ENCODE measurements at places on chromosomes 2 and 18.

DNA sequence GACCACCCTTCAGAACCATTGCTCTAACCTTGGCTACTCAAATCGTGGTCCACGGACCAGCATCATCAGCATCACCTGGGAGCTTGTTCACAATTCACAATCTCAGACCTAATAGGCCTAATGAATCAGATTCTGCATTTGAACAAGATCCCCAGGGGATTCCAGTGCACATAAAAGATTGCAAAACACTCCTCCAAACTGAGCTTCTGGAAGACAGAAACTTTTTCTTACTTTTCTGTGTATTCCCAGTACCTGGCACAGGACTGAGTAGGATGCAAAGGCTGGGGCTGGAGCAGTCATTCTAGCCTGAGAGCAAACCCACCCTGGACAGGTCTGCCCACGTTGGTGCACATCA, 115.1 kb upstream of the COPS8 start:
- DNase-seq: no peak

DNA sequence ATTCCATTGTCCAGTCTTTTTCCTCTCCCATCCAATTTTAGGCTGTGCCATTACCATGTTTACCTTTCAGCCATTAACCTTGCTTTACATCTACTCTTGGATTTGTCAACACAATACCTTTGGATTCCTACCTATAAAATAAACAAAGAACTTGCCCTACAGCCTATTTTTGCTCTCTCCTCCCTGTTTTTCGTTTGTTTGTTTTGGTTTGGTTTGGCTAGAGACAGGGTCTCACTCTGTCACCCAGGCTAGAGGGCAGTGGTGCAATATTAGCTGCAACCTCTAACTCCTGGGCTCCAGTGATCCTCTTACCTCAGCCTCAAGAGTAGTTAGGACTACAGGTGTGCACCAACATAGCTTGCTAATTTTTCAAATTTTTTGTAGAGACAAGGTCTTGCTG, 76.1 kb downstream of the SP100 start:
- DNase-seq: no peak

- DNase-seq: no peak
Measured at GRCh38 chr2:94873362-94874276, 2.4 kb downstream of the TEKT4 start.

DNA sequence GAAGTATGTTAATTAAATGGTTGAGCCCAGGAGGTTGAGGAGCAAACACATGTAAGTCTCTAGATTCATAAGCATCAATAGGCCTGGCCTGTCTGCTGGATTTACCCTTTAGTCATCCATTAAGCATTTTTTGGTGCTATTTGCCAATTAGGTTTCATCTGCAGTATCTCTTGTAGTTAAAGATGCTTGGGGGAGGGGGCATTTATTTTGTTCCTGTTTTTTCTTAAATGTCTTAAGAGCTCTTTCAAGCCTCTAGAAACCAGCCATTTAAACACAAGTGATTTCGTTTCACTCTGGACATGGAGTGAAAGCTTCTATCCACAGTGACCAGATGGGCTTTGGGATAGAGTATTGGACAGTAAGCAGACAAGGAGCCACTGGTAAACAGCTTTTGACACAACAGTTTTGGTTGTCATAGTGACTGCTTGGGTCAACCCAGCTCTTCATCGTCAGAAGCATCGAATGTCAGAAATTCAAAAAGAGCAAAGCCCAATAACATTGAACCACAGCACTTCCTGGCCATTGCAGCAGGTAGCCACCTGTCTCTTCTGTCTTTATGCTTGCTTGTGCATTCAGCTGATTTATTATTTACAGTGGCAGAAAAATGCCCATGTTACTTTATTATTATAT, 4.9 kb downstream of the QPCT start:
- no peak for DNase-seq

- DNase-seq: no peak
Measured at GRCh38 chr2:85772019-85772745, 18.4 kb downstream of the ATOH8 start.

- no peak for DNase-seq
Measured at GRCh38 chr2:43057026-43057741, 169.2 kb downstream of the ZFP36L2 start.

DNA sequence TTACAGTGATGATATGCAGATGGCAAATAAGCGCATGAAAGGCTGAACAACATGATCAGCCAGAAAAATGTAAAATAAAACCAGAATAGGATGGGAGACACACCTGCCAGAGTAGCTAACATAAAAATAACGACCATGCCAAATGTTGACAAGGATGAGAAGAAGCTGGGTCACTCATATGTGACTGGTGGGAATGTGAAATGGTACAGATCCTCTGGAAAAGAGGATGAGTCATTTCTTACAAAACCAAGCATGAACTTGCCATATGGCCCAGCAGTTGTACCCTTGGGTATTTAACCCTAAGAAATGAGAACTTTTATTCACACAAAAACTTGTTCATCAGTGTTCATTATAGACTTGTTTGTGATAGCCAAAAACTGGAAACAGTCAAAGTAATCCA, 143.8 kb downstream of the SH3BP4 start:
- DNase-seq: no peak

GRCh38 chr18:13993730-13994129, 78.4 kb upstream of the MC2R start:
- no peak for DNase-seq

DNA sequence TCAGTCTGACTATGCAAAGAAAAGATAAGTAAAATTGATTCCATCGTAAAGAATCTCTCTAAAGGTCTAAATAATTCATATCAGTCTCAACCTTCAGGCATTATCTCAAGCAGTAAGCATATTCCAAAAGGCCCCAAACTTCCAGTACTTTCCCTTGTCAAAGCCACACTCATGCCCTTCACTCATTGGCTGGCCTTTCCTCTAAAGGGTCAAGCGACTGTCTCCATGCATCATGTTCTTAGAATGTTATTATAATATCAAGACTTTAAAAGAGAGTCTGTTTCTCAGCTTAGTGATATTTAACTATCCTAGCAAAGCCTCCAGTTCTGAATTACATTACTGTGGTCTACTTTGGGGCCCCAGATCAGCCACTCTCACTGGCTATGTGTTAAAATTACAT, 271.3 kb downstream of the MREG start:
- DNase-seq: no peak

- no peak for DNase-seq
Measured at GRCh38 chr2:55439101-55439397, 19.4 kb upstream of the CCDC88A start.

- no peak for DNase-seq
Measured at GRCh38 chr2:128623776-128624761, 305.4 kb upstream of the HS6ST1 start.

DNA sequence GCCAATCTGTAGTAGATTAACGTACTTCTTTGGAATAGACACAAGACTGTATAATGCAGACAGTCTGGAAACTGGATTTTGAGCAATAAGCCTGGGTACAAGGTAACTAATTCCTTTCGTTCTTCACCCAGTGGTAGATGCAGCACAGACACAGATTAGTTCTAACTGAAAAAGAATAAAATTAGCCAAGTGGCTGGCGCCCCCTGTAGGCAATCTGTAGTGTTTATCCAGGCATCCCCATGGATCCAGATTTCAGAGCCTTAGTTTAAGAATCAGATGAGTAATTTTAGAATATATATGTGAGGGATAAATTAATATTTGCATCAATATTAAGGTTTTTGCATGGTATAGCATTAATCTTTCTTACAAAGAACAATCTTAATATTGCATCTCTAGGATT, 563.9 kb downstream of the DCC start:
- DNase-seq: no peak

DNA sequence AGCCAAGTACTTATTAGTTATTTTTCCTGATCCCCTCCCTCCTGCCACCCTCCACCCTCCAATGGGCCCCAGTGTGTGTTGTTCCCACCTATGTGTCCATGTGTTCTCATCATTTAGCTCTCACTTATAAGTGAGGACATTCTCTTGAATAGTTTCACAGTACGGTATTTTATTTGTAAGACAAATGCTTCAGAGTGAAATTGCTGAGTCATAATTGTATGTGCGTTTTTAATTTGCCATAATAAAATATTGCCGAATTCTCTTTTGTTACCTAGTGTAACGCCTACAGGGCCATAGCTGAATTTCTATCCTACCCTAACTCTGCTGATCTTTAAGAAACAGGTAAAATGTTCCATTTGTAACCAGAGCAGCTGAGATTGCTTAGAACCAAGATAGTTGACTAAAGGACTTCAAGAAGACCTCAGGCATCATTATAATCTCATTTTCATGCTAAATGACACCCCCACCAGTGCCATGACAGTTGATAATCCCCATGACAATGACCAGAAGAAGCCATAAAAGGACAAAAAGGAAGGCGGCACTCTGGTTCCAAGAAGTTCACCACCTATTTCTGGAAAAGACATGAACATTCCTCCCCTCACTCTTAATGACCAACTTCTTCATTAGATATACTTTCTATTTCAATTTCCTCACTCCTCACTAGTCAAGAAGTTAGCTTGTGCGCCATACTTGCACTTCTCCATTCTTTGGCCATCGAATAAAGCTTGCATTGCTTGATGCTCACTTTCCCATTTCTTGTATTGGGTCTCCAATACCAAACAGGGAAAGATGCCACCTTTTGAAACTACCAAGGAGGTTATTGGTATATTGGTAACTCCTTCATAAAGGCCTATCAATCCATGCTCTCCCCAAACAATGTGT, 18.4 kb downstream of the SCN9A start:
- no peak for DNase-seq

GRCh38 chr2:177403838-177404237, 11.3 kb downstream of the AGPS start:
- DNase-seq: no peak

- no peak for DNase-seq
Measured at GRCh38 chr2:56348392-56349210, 164.8 kb downstream of the CCDC85A start.

- DNase-seq: no peak
Measured at GRCh38 chr2:240140920-240141319, 462 bp upstream of the OTOS start.

GRCh38 chr18:63799189-63799588, 24.0 kb downstream of the SERPINB7 start:
- no peak for DNase-seq

- no peak for DNase-seq
Measured at GRCh38 chr2:155372969-155373368, 674.5 kb downstream of the KCNJ3 start.

- DNase-seq: no peak
Measured at GRCh38 chr2:197677056-197677455, 1.7 kb upstream of the RFTN2 start.

DNA sequence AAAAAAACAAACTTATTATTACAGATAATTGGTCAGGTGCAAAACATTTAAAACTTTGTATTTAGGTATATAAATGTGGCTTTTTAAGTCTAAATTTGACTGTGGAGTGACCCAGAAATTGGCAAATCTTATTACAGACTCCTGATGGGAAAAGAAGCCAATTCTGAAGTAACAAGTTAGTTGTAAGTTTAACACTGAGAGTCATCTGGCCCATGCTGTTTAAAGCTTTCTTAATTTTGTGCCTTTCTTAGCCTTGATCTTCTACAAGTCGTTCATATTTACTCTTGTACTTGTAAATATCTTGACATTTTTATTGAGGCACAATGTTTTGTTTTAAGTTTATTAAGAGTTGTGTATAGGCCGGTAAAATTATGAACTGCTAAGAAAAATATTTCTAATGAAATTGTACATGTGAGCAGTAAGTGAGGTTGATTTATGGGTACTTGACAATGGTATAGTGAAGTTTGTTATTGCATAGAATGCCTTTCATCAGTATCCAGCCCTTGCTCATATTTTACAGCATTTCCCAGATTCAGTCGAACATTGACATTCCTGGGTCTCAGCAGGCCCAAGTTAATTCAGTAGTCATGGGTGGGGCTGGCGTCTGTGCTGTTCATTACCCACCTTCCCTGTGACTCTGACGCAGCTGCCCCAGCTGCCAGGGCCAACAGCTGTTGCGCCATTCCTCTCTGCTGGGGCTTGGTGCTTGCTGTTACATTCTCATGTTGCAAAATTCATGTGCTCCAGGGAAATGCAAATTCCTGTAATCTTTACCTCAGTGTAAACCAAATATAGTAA, 121.4 kb downstream of the ZNF236 start:
- no peak for DNase-seq

GRCh38 chr2:88190808-88191721, 20.9 kb downstream of the THNSL2 start:
- peak; percentile 56 for DNase-seq

GRCh38 chr2:189222468-189223105, 43.0 kb upstream of the COL5A2 start:
- DNase-seq: no peak

DNA sequence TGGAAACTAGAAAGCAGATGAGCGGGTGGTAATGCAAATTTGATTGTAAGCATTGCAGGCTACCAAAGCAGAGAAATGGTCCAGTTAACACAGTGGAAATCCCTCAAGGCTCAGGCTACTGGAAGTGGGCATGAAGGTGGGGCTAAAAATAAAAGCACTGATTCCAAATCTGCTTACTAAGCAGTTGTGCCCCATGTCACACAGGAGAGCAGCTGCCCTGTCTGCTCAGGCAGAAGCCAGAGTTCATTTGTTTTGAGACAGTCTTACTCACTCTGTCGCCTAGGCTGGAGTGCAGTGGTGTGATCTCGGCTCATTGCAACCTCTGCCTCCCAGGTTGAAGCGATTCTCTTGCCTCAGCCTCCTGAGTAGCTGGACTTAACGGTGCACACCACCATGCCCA, 42.5 kb upstream of the TSPYL6 start:
- DNase-seq: no peak
